ENCODE measurements at places on chromosomes 2 and 18.

DNA sequence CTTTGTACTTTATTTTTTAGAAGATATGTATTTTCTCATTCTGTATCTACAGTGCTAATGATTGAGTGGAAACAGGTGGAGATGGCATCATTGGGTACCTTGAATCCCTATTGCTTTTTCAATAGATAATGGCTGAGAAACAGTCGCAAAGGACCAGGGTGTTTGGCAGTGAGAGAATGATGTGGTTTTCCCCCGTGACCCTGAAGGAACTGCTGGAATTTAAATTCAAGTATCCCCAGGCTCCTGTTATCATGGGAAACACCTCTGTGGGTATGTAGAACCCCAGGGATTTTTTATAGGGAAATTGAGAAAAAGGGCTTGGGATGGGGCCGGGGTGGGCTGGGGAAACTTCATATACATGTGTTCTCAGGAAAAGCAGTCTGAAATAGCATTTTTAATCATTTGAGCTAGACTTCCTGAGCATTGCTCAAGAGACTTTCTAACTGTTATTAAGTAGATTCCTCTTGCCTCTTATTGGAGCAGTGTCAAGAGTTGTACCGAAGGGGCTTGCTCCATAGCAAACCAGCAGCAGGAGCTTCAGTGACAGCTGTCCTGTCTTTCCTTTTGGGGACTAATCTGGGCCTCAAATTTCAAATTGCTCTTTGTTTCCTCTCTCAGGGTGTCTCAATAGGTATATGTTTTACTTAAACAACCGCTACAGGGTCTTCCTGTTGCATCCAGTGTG, 18.9 kb downstream of the AOX1 start:
- DNase-seq = no peak

DNA sequence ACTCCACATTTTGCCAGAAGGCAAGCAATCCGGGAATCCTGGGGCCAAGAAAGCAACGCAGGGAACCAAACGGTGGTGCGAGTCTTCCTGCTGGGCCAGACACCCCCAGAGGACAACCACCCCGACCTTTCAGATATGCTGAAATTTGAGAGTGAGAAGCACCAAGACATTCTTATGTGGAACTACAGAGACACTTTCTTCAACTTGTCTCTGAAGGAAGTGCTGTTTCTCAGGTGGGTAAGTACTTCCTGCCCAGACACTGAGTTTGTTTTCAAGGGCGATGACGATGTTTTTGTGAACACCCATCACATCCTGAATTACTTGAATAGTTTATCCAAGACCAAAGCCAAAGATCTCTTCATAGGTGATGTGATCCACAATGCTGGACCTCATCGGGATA, 26.8 kb downstream of the B3GNT2 start:
- peak; percentile 59 for DNase-seq

- DNase-seq = no peak
Observed at GRCh38 chr2:33441235-33441810, 35.1 kb upstream of the RASGRP3 start.

DNA sequence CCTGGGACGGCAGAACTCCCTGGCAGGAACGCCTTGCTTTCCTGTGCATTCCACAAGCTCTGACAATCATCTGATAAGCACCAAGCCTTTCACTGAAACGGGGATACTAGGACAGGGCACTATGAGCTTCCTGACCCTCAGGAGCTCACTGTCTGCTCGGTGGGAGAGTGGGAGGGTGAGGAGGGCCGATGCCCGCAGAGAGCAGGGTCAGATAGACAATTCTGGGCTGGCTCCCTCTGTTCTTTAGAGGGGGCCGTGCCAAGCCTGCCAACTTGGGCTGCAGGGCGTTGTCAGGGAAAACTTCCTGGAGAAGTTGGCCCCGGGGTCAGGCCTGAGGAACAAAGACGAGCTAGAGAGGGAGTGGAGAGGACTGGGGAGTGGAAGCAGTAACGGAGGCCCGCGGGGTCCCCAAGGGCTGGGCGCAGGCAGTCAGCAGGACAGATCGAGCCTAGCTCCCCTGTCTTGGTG, 82.0 kb downstream of the CTAGE1 start:
- no peak for DNase-seq

DNA sequence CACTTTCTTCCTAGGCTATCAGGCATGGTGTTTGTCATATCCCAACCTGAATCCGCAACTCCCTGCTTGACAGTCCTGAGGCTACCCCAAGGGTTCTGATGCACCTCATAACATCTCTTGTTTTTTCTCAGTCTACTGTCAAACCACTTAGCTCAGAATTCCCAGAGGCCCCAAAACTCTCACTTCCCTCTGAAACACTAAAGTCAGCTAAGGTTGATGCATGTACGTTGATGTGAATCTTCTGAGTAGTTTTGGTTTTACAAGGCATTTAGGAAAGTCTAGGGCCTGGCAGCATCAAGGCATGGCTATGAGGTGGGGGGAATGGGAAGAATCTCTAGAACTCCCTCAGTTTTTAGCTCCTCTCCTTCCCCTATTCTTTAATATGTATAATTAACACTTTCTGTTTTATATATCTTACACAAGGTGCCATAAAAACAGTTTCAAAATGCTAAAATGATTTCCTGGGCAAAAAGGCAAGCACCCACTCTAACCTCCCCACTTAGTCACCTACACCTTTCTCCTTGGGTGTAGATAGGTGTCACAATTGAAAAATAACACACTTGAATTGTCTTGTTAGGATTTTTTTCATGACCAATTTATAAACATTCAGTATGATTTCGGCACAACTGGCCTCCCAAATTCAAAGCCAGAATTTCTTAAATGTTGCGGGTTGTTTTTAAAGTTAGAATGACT, 71.4 kb upstream of the TANK start:
- no peak for DNase-seq
